ENCODE measurements at places on chromosomes 5 and 9.

DNA sequence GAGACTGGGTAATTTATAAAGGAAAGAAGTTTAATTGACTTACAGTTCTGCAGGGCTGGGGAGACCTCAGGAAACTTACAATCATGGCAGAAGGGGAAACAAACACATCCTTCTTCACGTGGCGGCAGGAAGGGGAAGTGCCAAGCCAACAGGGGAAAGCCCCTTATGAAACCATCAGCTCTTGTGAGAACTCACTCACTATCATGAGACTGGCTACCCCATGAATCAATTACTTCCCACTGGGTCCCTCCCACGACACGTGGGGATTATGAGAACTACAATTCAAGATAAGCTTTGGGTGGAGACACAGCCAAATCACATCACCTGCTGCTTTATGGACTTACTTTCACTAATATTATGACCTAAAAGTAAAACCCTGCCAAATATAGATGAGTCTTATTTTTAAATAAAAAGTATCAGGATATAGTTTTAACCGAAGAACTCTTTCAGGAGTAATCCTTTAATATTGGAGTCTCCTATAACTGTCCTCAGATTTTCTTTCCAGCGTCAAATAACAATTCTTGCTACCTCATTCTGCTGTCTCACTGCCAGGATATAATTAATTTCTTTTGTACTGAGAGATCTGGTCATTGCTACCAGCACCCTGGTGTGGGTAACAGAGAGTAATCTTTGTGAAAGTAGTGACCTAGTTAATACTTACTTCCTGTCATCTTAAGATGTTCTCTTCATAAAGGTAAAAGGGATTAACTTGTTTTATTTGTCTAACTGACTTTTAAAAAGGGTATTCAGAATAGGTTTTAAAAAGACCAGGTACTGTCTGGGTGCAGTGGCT lies 68.6 kb downstream of the NLN start:
- DNase-seq: no peak

DNA sequence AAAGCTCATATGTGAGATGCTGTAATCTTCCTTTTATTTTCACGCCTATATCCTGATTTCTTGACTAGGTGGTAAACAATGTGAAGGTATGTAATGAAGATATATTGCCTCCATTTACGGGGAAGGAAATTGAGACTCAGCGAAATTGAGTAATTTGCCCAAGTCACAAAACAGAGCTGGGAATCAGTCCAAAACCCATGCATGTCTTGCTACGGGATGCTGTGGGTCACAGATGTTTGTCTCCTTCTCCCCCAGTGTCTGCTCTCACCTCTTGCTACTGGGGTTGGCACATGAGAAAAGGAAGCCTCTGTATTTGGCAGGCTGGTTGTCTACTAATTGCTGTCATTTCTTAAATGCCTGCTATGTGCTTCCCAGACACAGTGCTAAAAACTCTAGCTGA lies 53.7 kb upstream of the TEX48 start:
- no peak for DNase-seq

DNA sequence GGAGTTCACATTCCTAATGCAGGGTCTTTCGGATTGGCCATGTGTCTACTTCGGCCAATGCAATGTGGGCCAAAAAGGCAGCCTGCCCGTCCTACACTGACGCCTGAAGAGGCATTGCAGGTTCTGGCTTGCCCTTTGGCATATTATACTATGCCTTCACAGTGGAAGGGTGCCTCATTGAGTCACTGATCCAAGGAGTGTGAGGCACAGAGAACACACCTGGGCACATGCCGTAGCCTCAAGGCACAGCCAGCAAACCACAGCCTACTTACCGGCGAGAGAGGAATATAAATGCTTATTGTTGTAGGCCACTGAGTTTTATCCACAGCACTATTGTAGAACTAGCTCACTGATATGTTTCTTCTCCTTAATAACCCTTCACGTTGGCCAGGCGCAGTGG lies 409.6 kb downstream of the GADD45G start:
- no peak for DNase-seq

DNA sequence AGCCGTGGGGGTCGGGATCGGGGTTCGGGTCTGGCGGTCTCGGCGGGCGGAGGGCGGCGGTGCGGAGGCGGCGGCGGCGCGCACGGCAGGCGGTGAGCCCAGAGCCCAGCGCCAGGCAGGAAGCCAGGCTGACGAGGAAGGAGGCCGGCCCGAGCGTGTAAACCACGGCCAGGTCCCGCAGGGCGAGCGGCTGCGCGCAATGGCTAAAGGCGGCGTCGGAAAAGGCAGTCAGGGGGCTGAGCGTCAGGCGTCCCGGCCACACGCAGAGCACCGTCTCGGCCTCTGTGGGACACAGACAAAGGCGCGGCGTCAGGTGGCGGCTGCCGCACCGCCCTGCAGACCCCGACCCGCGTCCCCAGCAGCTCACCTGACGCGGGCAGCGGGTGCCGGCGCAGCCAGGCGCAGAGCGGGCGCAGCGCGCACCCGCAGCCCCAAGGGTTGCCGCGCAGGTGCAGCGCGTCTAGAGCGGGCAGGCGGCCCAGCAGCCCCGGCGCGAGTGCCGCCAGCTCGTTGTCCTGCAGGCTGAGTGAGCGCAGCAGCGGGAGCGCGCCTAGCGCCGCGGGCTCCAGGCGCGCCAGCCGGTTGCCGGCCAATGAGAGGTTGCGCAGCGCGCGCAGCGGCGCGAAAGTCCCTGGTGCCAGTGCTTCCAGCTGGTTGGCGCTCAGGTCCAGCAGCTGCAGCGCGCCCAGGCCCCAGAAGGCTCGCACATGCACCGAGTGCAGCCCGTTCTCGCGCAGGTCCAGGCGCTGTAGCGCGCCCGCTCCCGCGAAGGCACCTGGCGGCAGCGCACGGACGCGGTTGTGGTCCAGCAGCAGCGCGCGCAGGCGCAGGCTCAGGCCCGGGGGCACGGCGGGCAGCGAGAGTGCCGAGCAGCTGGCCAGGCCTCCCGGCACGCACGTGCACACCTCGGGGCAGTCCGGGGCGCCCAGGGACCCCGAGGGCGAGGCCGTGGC lies 671 bp downstream of the LRRC26 start:
- DNase-seq: no peak

DNA sequence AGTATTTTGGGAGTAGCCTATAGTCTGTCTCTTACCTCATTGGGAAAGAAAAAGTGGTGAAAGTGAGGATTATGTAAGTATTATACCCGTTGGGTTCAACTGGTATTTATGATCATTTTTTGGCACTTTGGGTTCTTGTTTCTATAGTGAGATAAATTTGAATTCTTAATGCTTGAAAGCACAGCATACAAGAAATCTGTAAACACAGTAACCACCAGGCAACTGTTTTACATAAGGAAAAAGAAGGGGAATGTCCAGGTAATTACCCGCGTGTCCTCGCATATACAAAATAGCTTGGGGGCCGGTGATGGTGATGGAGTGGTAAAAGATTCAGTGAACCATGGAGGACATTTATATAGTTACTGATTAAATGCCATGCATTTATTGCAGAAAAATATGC lies 60.5 kb downstream of the BASP1 start:
- DNase-seq: no peak

DNA sequence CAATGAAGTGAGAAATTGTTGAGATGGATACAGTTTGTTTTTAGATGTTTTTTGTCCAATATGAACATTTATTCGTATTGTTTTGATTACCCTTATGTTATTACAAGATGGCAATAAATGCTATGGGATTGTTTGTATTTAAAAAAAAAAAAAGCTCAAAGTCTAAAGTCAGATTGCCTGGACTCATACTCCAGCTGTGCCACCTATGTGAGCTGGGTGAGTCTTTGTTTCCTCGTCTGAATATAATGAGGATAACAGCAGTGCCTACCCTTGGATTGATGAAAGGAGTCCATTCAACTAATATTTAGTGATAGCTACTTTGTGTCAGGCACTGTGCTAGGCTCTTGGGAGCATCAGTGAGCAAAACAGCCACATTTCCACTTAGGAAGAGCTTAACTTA lies 14.6 kb upstream of the CCNJL start:
- no peak for DNase-seq

DNA sequence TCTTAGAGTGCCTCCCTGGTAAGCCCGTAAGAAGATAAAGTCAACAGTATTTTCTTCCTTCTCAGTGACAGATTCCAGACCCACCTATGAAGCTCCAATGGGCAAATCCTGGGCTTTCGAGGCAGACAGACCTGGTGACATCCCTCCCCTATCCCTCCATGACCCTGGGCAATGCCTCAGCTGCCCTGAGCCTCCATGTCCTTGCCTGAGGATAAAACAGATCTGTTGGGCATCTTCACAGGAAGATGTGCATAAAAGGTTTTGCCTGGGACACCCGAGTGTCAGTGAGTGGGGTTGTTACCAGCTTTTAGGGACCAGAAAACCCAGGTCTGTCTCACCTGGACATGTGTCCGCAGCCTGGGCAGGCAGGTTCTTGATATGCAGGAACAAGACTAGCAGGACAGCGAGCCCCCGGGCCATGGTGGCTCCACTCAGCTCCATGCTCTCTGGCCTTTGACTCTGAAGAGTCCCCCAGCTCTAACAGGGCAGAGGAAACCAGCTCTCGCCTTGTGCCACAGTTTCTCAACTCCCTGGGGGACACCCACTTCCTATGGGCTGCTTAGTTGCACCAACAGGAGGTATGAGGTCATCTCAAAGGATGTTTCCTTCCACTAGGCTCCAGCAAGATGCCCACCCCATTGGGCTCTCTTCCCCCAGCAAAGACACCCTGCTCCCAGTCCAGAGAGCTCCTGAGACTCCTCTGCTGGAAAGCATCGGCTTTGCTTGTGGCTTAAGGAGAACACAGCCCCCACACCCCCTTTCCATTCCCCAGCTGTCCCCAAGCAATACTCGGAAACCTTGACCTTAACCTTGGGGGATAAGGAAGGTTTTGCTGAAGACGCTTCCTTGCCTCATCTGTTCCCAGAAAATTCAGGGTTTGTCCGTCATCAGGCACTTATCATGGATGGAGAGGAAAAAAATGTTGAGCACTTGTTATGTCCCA lies at the start of gene FCN1:
Gene FCN1, minus strand, starts transcription at position 482 of the 943 bp plus-strand sequence. Its CDS starts 41 bp downstream, at position 441.
- peak; percentile 44 for DNase-seq

DNA sequence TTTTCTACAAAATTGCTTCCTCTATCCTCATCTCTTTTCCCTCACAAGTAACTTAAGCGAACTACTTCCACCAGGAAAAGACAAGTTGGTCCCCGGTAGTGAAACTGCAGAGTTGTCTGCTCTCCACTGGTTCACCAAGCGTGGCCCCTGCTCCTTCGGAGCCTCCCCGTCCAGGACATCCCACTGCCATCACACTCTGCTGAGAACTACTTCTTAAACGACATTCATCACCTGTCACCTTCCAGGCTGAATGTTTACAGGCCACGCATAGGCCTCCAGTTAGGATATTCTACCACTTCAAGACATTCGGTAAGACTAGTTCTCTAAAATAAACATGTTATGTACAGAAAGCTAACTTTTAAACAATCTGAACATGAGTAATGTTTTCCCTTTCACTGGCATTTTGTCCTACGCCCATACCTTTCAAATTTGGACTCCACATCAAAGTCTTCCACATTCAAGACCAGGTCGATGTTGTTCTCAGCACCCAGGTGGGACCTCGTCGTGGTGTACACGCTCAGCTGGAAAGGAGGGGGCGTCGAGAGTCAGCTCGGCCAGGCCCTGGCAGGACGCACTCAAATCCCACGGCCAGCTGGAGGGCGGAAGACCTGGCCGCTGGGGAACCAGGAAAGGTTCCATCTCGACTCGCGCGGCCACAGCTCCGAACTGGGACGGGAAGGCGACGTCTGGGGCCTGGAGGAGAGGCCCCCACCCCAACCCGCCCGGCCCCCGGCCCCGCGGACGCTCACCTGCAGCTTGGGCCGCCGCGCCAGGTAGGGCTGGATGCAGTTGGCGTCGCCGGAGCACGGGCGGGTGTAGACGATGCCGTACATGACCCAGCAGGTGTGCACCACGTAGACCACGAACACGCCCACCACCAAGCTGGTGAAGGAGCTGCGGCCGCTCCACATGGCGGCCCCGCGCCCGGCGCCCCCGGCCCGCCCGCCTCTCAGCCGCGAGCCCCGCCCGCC lies 683 bp downstream of the CLPTM1L start:
- no peak for DNase-seq

GRCh38 chr5:96459313-96460121 lies 26.5 kb upstream of the PCSK1 start:
- DNase-seq: no peak

- no peak for DNase-seq
These were observed 86.0 kb downstream of the RXRA start for GRCh38 chr9:134412298-134412711.

- DNase-seq: no peak
These were observed 70.2 kb downstream of the ECPAS start for GRCh38 chr9:111413996-111414395.
